ENCODE measurements at places on chromosomes 5 and 9.
A peak's percentile ranks its signal among the peaks of the same experiment; 100 is the strongest.

- no peak for DNase-seq
Observed at GRCh38 chr9:98142182-98142907, 23.3 kb upstream of the TRIM14 start.

GRCh38 chr5:131239686-131240085 is 24.2 kb upstream of the CDC42SE2 start:
- no peak for DNase-seq

- no peak for DNase-seq
Observed at GRCh38 chr5:122311961-122312590, at the start of gene SNCAIP. TSS of gene SNCAIP (plus strand) at chr5:122312237. CDS start at chr5:122391135, 78,898 bp downstream.

DNA sequence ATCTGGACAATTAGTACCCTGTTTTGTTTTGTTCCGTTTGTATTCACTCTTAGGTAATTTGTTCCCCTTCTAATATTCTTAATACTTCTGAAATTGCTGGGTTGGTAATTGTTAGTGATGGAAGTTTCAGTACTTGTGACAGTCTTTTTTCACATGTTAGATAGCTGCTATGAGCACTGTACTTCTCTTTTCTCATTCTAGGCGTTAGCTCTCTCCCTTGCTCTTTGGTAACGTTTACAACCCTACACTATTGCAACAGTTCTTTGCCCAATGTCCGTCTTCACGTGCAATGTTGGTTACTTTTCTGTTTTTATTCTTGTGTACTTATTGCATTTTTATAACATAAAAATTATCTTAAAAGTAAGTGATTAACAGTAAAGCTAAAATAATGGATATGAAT is 1509.0 kb downstream of the MAT2B start:
- DNase-seq: no peak

GRCh38 chr9:77429928-77430327 is 218.2 kb downstream of the GNA14 start:
- DNase-seq: no peak

DNA sequence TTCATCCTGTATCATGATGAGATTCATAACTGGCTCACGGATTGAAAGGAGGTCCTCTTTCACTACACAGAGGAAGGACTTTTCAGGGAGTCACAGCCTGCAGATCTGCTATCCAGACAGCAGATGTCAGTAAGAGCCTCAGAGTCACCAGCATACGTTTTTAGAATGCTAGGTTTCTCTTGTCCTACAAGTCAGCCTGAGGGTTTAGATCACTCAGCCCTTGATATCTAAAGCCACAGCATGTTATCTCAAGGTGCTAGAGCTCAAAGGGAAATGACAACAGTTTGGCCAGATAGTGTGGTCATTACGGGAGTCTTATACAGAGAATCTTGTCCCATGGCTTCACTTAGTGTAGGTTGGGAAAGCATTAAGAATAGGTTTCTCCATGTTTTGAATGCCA is 30.9 kb upstream of the SLC46A2 start:
- DNase-seq: no peak

- DNase-seq: no peak
Observed at GRCh38 chr5:64838376-64838775, 69.6 kb downstream of the CWC27 start.

DNA sequence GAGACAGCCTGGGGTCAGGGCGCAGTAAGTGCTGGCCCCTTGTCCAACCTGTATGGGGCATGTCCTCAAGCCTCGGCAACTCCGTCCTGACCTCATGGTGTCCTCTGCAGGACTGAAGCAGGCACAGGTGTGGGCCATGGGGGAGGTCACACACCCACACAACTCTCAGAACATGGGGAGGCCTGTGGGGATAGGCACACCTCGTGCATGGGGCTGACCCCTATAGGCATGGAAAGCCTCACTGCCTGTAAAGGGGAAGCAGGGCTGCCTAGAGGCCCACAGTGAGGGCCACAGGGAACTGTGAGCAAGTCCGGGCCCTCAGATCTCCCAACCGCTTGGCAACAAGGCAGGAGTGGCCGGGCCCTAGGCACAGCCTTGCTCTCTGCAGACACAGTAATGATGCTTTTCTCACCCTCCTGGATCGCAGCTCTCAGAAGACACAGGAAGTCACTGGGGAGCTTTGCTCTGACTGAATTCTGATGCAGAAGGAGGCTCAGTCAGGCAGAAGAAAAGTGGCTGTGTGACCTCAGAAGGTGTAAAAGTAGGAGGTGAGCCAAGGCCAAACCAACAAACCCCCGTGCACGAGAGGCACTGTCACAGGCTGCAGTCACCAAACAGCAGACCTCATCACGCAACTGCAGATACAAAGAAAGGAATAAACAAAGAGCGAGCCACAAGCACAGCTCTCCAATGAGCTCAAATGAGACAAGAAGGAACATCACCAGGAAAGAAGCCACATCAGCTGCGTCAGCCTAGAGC is 5.4 kb downstream of the IPPK start:
- DNase-seq: no peak

DNA sequence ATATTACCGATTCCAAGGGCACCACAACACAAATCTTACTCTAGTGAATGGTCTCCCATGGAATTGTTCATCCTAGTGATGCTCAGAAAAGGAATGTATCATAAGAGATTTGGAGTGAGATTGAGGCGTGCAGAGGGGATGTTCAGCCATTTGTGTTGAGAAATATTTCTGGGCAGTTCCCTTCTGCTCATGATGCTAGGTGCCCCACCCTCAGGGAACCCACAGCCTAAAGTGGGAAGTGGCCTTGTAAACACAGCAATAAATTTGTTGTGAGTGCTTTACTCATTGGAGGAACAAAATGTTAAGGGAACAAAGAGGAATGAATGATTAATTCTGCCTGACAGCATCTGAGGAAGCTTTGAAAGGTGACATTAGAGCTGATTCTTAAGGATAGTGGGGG is 129.9 kb downstream of the TLE4 start:
- no peak for DNase-seq

- peak; percentile 75 for DNase-seq
Observed at GRCh38 chr5:5340206-5340729, 82.2 kb upstream of the ICE1 start.

DNA sequence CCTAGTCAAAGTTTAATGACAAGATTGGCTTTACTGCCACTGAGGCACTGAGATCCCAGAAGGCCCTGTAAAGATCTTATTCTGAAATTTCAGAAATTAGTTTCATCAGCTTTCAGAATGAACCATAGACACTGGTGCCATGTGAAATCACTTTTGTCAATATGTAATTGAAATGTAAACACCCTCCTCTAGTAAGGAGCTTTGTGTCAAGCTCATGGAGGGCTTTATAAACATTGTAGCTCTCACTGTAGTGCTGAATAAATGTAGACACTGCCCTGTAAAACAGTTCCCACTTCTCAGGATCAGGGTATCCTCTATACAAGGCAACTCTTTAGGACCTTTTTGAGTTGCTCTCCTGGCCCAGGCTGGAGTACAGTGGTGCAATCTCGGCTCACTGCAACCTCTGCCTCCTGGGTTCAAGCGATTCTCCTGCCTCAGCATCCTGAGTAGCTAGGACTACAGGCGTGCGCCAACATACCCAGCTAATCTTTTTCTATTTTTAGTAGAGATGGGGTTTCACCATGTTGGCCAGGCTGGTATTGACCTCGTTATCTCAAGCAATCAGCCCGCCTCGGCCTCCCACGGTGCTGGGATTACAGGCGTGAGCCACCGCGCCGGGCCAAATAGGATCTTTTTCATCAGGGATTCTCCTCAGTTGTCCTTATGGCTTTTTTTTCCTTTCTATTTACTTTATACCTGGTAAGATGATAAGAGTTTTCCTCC is 1823.9 kb upstream of the CDH9 start:
- DNase-seq: no peak

DNA sequence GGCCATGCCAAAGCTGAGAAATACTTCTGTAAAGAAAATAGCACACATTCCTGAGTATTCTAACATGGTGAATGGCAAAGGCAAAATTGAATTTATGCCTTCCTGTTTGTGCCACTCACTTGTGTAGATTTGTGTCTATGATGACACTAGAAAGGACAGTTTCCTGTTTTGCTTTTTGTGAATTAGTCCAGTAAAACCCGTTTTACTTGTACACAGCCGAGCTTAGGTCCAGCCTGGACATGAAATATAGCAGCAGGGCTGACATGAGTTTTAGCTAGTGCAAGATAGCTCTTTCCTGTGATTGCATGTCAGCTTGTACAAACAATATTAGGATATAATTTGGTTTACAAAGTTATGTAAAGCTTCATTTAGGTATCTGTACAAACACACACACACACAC is 1891.7 kb upstream of the WWC1 start:
- no peak for DNase-seq

DNA sequence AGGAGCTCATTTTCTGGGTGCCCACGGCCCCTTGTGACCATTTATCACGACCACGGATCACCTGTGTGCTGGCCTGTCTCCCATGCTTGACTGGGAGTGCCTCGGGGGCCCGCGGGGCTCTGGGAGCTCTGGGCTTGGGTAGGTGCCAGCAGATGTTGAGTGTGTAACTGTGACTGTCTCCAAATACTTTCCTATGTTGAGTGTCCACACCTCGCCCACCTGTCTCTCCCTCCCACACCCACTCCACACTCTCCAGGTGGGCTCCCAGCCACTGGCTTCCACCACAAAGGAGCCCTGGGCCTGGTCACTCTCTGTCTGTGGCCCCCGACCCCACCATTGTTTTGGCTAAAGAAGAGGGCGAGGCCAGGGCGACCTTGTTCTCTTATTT is 196.4 kb downstream of the CDK5RAP2 start:
- DNase-seq: no peak

- no peak for DNase-seq
Observed at GRCh38 chr9:85900504-85901201, 40.3 kb upstream of the NAA35 start.

DNA sequence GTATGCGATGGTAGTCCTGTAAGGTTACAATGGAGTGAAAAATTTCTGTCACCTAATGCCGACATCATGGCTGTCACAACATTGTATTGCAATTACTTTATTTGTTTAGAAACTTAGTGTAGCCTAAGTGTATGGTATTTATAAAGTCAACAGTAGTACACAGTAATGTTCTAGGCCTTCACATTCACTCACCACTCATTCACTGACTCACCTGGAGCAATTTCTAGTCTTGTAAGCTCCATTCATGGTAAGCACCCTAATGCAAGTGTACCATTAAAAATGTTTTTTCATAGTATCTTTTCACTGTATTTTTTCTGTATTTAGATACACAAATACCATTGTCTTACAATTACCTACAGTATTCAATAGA is 58.5 kb downstream of the ATP10B start:
- no peak for DNase-seq

- no peak for DNase-seq
Observed at GRCh38 chr5:147372191-147372590, 137.4 kb downstream of the STK32A start.

GRCh38 chr9:87812375-87813118 is 70.1 kb upstream of the SPATA31E1 start:
- no peak for DNase-seq

All from GOT3 (cell line).